ENCODE measurements at places on chromosomes 16 and 17.

DNA sequence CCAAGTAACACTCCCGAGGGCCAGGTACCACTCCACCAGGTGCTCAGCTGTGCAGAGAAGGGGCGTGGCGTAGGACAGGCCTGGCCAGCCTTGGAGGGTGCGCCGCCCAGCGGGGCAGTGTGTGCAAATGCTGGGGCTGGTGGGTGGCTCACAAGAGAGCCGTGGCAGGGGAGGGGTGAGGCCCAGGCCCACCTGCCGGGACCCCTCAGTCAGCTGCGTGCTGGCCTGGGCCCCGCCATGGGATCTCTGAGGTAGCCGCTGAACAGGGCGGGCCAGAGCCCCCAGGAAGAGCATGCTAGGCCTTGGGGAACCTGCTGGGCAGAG lies 8.8 kb downstream of the TPSG1 start:
- DNase-seq, result no peak

- DNase-seq, result no peak
Observed at GRCh38 chr16:1262846-1263221, 7.0 kb downstream of the TPSD1 start.

- DNase-seq, result peak; percentile 91
Observed at GRCh38 chr17:75096082-75096625, 8.4 kb downstream of the SLC16A5 start.

- no peak for DNase-seq
Observed at GRCh38 chr17:3986939-3987335, 22.7 kb upstream of the ATP2A3 start.

DNA sequence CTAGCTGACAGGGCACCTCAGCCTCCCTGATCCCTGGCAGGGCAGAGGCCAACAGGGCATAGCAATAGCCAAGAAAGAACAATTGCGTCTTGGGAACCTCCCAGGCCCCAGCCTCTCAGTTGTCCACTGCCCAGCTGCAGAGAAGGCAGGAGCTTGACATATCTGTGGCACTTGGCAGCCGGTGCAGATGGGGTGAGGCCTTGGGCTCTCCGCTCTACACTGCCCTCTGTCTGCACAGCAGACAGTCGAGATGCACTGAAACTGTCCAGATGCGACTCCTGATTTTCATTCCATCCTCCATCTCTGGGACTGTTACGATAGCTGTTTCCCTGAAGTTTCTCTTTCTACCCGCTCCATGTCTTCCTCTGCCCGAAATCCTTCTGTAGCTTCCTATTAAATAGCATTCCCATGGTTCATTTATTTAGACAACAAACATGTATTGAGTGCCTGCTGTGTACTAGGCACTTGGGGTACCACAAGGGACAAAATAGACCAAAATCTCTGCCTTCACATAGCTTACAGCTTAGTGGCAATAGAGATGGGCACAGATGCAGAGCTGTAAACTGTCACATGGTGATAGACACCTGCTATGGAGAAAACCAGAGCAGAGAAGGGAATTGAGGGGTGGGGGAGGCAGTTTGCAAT lies 3.3 kb downstream of the POLR3E start:
- DNase-seq, result peak; percentile 84

DNA sequence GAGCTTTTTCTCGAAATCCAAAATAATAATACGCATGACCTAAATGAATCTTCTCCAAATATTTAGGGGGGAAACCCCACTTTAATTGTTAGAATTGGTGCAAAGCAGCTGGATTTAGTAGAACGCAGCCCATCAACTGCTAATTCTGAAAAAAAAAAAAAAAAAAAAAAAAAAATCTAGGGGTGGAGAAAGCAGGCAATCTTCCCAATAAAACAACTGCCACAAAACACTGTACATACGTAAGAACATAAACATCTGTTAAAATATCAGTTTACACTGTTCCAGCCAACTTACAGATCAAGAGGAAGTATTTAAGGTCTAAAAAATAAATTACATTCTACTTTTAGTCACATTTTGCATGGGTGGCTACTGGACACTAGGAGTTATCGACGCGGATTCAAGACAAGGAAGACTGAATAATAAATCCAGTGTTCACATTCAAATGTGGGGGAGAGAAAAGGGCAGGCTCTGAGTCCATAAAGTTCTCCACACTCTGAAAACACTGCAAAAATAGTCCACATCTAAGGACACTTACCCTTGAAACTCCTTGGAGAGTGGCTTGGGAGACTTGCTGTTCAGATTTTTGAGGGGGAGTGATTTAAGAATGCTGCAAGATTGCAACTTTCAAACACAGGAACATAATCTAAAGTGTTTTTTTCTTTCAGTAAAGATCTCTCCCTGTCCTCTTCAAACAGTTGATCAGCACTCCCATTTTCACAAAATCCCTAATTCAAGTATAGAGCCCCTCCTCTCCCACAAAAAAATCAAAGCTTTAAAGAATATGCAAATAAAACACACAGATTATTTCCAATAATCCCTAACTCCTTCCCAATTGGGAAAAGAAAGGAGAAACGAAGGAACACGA lies 1.3 kb downstream of the APPBP2 start:
- no peak for DNase-seq
